Myocyte (in vitro differentiated cells): ENCODE measurements at places on chromosomes 5 and 9.

- DNase-seq: peak; percentile 21
These were observed 212.0 kb downstream of the ARHGAP26 start for GRCh38 chr5:142981886-142982820.

DNA sequence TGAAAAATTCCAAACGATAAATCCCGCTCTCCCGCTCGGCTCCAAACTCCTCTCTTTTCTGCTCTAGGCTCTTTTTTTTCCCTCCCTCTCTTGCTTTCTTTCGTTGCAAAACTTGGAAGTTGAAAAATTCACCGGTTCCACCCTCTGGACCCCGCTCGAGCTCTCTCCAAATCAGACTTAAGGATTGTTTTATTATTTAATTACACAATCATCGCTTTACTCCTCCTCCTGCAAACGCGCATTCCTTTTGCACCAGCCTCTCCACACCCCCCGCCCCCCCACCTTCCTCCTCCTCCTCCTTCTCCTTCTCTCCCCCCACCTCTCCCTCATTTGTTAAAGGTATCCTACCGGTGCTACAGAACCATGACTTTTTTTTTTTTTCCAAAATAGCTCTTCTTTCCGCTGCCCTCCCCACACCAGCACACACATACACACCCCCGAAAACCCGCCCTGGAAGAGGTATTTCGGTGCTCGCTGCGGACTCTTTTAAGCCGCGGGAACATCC, 535 bp upstream of the NFIB start:
- peak; percentile 76 for DNase-seq

- DNase-seq: peak; percentile 67
These were observed 12.4 kb downstream of the SPATA31E1 start for GRCh38 chr9:87894998-87895625.

GRCh38 chr9:129141066-129142041, 30.1 kb downstream of the PTPA start:
- peak; percentile 94 for DNase-seq

DNA sequence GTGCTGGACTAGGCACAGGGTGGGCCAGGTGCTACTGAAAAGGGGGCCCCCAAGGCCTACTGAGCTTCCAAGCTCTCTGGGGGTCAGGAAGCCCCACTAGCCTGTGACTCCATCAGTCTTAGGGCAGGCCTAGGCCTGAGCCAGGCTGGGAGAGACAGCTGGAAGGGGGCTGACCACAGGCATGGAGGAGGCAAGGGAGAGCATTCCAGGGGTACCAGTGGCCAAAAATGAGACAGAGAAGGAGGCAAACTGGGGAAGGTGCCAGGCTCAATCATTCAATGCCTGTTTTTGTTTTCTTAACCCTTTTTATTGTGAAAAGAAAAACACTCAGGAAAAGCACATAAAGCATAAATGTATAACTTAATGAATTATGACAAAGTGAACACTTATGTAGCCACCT, 26.2 kb upstream of the TCF7 start:
- DNase-seq: peak; percentile 90

GRCh38 chr5:32329395-32329834, 16.7 kb upstream of the MTMR12 start:
- DNase-seq: peak; percentile 76

DNA sequence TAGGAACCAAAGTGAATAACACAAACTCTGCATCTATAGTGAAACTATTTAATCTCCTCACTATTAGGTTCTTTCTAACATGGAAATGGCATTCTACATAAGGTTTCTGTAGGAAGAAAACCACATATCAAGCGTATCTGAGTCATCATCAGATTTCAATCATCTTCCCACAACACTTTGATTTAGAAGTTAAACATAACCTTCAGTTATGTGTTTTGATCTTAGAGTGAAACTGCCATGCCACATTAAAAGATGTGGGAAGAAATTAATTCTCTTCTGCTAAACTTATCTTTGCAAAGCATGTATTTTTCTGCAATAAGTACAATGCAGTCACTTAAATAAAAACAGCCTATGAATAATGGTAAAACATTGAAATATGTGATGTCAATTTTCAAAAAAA, 55.0 kb downstream of the MEF2C start:
- no peak for DNase-seq

GRCh38 chr5:79759436-79759835, 69.8 kb downstream of the CMYA5 start:
- peak; percentile 47 for DNase-seq

GRCh38 chr5:122306461-122306860, 5.6 kb upstream of the SNCAIP start:
- no peak for DNase-seq

DNA sequence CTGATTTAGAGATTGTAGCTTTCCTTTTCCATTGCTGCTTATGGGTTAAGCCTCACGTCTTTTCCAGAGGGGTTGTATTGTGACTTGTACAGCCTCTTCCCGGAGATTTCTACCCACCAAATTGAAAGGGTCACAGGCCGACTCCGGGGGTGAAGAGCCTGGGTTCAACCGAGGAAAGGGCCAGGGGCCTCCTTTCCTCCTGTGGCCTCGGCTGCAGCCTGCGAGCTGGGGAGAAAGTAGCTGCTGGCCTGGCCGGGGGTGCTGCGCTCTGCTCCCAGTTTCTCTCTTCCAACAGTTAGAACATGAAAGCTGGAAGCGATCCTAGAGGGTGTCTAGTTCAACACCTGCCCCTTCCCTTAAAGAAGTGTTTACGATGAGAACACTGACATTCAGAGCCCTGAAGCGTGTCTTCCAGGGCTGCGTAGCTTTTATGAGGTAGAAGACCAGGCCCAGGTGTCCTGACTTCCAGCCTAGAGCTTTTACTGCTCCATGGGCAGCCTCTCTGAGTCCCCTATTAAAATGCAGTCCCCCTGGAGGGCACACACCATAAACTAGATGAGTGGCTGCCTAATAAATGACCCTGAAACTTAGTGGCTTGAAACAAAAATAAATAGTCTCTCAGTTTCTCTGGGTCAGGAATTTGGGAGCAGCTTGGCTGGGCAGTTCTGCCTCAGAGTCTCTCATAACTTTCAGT, 56.9 kb downstream of the ACER2 start:
- DNase-seq: no peak

DNA sequence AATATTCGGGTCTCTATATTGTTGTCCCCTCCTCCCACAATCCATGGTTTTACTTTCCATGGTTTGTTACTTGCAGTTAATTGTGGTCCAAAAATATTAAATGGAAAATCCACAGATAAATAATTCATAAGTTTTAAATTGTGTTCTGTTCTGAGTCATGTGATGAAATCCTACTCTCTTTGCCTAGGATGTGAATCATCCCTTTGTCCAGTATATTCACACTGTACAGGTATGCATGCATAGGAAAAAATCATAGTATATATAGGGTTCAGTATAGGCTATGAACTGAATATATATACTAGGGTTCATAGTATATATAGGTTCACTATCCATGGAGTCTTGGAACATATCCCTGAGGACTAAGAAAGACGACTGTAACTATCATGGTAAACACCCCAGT, 19.6 kb downstream of the INSYN2B start:
- DNase-seq: no peak

GRCh38 chr9:115978659-115979096, 174.9 kb upstream of the PAPPA start:
- no peak for DNase-seq

GRCh38 chr5:99814321-99815063, 720.7 kb upstream of the FAM174A start:
- no peak for DNase-seq

- no peak for DNase-seq
These were observed 285.6 kb downstream of the FANCC start for GRCh38 chr9:95031711-95032461.

GRCh38 chr9:6538666-6539071, 106.9 kb downstream of the GLDC start:
- DNase-seq: no peak

DNA sequence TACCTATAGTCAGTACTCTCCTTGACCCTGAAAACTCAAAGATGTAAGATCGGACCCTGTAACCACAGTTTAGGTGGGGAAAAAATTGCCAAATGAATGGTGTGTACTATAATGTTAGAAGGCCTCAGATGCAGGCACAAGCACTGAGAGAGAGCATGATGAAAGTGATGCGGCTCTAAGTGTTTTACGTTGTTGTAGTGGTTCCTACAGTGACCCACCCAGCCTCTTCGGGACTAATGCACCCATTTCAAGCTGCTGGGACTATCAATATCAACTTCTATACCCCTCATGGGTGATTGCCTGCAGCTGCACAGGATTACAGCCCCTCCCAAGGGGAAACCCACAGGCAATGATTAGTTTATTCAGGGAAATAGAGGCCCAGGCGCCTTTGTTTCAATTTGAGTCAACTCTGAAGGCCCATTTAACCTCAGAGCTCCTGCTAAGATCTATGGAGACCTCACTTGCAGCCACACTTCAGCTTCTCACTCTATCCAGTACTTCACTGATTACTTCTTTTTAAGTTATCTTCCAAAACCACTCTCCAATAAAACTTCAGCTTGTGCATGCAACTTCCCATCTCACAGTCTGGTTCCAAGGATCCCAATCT, 340.7 kb downstream of the NR2F1-AS1 start:
- no peak for DNase-seq

GRCh38 chr9:80763536-80763935, 925.8 kb downstream of the TLE1 start:
- DNase-seq: no peak

GRCh38 chr5:80034559-80034958, 589 bp upstream of the THBS4 start:
- peak; percentile 5 for DNase-seq

- no peak for DNase-seq
These were observed 24.8 kb downstream of the STX17 start for GRCh38 chr9:99931155-99931840.
